ENCODE measurements at places on chromosomes 6 and 20. TPM values are rescaled to one million over a fixed set of nuclear protein-coding genes. Genes with fewer than 3 reads are reported as not detected.

The CAPN11 gene
- total RNA-seq: 6.3 TPM

The SERPINB6 gene
- 148 TPM for total RNA-seq

DNA sequence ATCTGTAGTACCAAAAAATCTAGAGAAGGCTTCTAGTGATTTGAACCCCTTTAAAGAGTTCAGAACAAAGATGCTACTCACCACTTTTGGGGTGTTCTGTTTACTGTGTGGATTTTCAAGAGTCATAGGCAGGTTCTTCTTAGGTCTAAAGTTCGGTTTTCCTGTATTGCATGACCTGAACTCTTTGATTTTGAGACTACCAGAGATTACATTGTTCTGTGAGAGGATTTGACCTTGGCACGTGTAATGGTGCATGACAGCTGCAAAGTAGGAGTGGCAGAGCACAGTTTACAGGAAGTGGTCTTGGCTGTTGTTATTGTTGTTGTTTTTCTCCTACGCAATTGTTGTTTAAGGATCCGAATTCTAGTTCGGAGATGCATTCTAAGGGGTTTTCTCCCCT lies 592.7 kb downstream of the EPHA7 start:
- no peaks in the 10 kb centered on the region for H3K36me3 ChIP-seq
- no peaks in the 10 kb centered on the region for H3K27me3 ChIP-seq
- no peaks in the 10 kb centered on the region for H3K4me1 ChIP-seq

- DNase-seq: no peak
- no peak overlapping the region for H3K4me3 ChIP-seq
- no peak overlapping the region for H3K27ac ChIP-seq
- H3K4me1 ChIP-seq: peaks cover 8% of the 10 kb centered on the region
- no peaks in the 10 kb centered on the region for H3K36me3 ChIP-seq
Measured at GRCh38 chr6:79064635-79065034, 13.4 kb downstream of the PHIP start.

DNA sequence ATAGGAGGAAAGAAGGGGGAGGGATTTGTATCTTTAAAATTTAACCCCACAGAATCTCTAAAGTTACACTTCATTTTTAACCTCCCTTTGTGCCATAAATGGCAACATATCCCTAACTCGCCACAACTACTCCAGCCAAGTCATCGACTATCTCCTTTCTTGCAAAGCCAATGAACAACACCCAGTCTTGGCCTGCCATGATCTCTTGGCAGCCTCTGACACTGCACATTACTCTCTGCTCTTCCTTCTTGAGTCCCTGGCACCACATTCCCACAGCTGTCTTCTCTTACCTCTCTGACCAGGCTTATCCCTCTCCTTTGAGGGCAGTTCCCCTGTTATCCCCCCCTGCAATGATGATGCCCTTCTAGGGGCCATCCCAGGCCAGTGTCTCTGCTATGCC lies 42.5 kb downstream of the MBOAT1 start:
- H3K27me3 ChIP-seq: no peaks in the 10 kb centered on the region
- DNase-seq: no peak
- no peak overlapping the region for H3K27ac ChIP-seq
- no peaks in the 10 kb centered on the region for H3K36me3 ChIP-seq
- no peak overlapping the region for H3K4me3 ChIP-seq
- no peaks in the 10 kb centered on the region for H3K4me1 ChIP-seq

- H3K27ac ChIP-seq: no peak overlapping the region
- no peak for DNase-seq
- H3K4me1 ChIP-seq: no peaks in the 10 kb centered on the region
- no peak overlapping the region for H3K4me3 ChIP-seq
Measured at GRCh38 chr6:99151634-99152346, 197.7 kb downstream of the FAXC start.

DNA sequence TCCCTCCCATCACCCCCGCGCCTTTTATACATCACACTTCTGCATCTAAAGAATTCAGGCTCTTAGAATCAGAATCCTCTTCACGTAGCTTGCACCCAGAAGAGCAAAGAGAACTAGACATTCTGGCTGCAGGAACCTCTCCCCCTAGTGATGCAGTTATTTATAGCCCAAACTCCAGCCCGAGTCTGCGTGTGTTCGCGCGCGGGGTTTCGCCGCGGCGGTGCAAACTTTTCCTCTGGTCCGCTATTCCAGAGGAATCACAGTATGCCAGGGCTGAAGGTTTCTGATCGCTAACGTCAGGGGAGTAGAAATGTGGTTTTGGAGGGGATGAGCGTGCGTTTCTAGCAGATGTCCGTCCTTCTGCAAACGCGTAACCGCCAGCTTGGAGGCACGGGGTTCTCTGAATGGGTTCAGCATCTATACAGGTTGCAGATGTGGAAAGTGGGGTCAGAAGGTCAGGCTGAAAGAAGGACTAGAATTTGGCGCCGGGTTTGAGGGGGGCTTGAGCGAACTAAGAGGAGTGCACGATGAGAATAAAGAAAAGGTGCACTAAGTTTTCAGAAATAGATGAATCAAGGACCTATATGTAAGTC lies 1.8 kb downstream of the EPHA7 start:
- H3K36me3 ChIP-seq: no peaks in the 10 kb centered on the region
- H3K27ac ChIP-seq: no peak overlapping the region
- no peak for DNase-seq
- H3K27me3 ChIP-seq: peaks cover 40% of the 10 kb centered on the region
- H3K4me1 ChIP-seq: no peaks in the 10 kb centered on the region
- peak overlapping the region; percentile 37 for H3K4me3 ChIP-seq

GRCh38 chr6:15608396-15608795 lies 54.4 kb downstream of the DTNBP1 start:
- H3K27ac ChIP-seq: no peak overlapping the region
- H3K27me3 ChIP-seq: no peaks in the 10 kb centered on the region
- H3K4me3 ChIP-seq: no peak overlapping the region
- DNase-seq: no peak

All from tibial nerve (tissue), 4 donors.